ENCODE measurements at places on chromosomes 1 and 21. TPM values are rescaled to one million over a fixed set of nuclear protein-coding genes. Genes with fewer than 3 reads are reported as not detected.

Gene OPRD1
- total RNA-seq: 3.6 TPM

Gene TRIM33
- 46.6 TPM for total RNA-seq

Gene RGS8
- total RNA-seq: 2.5 TPM

GRCh38 chr1:58805716-58806571, 22.1 kb upstream of the JUN start:
- no peaks in the 10 kb centered on the region for H3K36me3 ChIP-seq
- H3K4me3 ChIP-seq: no peak overlapping the region
- no peaks in the 10 kb centered on the region for H3K27me3 ChIP-seq
- no peaks in the 10 kb centered on the region for H3K4me1 ChIP-seq
- H3K27ac ChIP-seq: no peak overlapping the region

Gene C1orf21
- 34.2 TPM for total RNA-seq

DNA sequence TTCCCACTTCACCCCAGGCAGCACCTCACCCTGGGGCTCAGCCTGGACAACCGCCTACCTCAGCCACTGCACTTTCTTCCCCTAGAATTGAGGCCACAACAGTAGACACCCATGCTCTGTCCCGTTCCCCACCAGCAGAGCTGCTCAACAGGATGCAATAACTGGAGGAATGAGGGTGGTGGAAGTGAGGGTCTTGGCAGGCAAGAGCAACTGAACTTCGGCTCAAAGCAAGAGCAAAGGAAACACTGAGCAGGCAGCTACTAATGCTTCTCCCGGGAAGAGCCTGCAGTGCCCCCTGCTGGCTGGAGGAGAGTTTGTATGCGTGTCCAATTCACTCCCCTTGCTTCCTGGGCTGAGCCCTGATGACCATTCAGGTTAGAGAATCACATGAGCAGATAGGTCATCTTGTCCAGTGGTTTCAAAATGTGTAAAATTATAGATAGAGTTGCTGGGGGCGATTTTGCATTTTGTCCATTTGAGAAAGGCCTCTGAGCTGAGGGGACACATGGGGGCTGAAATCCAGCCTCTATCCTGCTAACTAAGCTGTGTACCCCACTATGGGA, 13.9 kb downstream of the NT5C1A start:
- no peak overlapping the region for H3K4me3 ChIP-seq
- peaks cover 60% of the 10 kb centered on the region for H3K27me3 ChIP-seq
- H3K27ac ChIP-seq: no peak overlapping the region
- H3K4me1 ChIP-seq: 0 out of 2 replicates have a peak, but pooled peaks cover 6% of the 10 kb centered on the region
- DNase-seq: peak; percentile 93

- no peaks in the 10 kb centered on the region for H3K4me1 ChIP-seq
- DNase-seq: no peak
- H3K4me3 ChIP-seq: no peak overlapping the region
- H3K27ac ChIP-seq: no peak overlapping the region
- no peaks in the 10 kb centered on the region for H3K27me3 ChIP-seq
- no peaks in the 10 kb centered on the region for H3K36me3 ChIP-seq
These were observed 18.2 kb upstream of the AGO1 start for GRCh38 chr1:35864813-35865212.

Gene MPL
- total RNA-seq: not detected

- no peak overlapping the region for H3K27ac ChIP-seq
- no peaks in the 10 kb centered on the region for H3K36me3 ChIP-seq
- no peak overlapping the region for H3K4me3 ChIP-seq
- 0 out of 2 replicates have a peak, but pooled peaks cover 8% of the 10 kb centered on the region for H3K4me1 ChIP-seq
- no peaks in the 10 kb centered on the region for H3K27me3 ChIP-seq
These were observed 69.2 kb upstream of the HSPA13 start for GRCh38 chr21:14452031-14452726.

DNA sequence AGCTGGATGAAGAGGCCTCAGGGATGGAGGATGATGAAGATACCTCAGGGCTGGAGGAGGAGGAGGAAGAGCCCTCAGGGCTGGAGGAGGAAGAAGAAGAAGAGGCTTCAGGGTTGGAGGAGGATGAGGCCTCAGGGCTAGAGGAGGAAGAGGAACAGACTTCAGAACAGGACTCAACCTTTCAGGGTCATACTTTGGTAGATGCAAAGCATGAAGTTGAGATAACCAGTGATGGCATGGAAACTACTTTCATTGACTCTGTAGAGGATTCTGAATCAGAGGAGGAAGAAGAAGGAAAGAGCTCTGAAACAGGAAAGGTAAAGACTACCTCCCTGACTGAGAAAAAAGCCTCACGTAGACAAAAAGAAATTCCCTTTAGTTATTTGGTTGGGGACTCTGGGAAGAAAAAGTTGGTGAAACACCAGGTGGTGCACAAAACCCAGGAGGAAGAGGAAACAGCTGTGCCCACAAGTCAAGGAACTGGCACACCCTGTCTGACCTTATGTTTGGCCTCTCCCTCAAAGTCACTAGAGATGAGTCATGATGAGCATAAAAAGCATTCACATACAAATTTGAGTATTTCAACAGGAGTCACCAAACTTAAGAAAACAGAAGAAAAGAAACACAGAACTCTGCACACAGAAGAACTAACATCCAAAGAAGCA, 15.4 kb downstream of the L1TD1 start:
- H3K27me3 ChIP-seq: no peaks in the 10 kb centered on the region
- DNase-seq: no peak
- H3K4me3 ChIP-seq: no peak overlapping the region

Gene FCER1G
- total RNA-seq: 0.74 TPM

GRCh38 chr21:44013380-44014088, 1.4 kb downstream of the TRAPPC10 start:
- H3K27me3 ChIP-seq: no peaks in the 10 kb centered on the region
- H3K27ac ChIP-seq: peak overlapping the region; percentile 86
- H3K4me1 ChIP-seq: peaks cover 18% of the 10 kb centered on the region
- no peaks in the 10 kb centered on the region for H3K36me3 ChIP-seq

Gene PPP1R15B
- 64.3 TPM for total RNA-seq

DNA sequence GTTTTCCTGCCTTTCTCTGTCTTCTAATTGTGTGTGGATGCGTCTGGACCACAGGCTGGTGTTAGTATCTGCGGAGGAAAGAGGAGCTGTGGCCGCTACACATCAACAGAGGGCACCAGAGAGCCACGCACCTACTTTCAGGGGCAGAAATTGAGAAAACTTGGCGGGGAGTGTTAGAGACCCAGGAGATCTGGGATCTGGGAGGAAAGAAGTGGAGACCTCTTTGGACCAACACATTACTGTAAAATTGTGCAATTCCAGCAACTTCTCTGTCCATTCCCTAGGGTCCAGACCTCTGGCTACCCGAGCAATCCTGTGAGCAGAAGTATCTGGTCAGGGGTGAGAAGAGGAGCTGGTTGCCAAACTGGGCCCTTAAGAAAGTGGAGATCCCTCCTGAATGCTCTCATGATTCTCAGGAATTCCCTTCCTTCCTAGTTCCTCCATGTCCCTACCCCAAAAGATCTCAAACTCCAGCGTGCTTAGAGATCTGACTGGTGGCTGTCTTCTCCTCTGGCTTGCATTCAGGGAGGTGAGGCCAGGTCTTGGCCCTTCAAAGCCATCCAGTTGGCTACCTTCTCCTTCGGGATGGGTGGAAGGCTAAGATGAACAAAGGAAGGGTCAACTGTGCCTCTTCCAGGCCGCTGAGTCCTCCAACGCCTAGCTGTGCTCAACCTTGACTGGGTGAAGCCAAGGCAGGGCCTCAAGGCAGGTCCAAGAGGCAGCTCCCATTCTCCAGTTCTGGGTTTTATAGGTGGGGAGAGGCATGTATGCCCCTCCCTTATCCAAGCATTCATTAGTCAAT, 1.2 kb upstream of the KIRREL1 start:
- peak overlapping the region; percentile 94 for H3K4me3 ChIP-seq
- no peak overlapping the region for H3K27ac ChIP-seq
- peak; percentile 87 for DNase-seq
- 0 out of 2 replicates have a peak, but pooled peaks cover 5% of the 10 kb centered on the region for H3K27me3 ChIP-seq
- H3K4me1 ChIP-seq: peaks cover 30% of the 10 kb centered on the region

Gene PSMA5
- total RNA-seq: 94.2 TPM
